Ovary (tissue), 10 donors: ENCODE measurements at places on chromosomes 1 and 21. TPM values are rescaled to one million over a fixed set of nuclear protein-coding genes. Genes with fewer than 3 reads are reported as not detected.

DNA sequence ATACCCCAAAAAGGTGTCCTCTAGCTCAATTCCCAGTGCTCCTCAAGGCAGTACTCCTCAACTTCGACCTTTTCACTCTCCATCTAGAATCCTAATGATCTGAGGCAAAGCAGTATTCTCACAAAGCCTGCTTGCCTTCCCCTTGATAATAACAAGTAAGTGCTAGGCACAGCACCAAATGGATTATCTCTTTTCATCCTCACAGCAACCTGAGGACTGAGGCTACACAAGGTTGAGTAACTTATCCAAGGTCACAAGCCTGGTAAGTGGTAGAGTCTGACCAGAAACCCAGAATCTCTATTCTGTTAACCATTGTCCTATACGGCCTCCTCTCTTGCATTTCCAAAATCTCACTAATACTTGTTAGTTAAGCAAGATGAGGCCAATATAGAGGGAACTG lies 5.1 kb downstream of the SYDE2 start:
- no peak for DNase-seq

DNA sequence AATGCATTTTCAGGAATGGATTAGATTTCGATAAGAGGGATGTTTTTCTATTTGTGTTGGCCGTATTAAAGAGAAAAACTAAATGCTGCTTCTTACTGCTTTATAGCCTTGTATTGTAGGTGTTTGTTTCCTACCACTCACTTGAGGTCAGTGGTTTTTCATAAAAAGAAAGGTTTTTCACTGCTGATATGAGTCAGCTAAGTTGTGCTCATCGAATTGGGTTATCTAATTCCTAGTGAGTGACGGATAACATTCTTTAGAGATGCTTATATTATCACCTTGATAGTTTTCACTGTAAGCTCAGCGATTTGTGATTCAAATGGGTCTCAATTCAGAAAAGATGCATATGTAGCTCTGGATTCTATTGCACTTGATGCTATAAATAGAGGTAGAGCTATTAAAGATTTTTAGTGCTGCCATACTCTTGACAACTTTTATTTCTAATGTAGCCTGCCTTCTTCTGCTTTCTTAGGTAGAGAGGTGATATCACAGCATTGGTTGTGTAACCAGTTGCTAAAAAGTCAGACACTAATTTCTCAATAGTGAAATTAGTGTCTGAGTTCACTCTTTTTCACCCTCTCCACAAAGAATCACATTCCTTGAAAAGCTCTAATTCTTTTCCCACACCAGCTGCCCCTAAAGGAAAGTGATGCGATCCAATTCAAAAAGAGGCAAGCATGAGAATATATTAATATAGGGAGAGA lies 180.0 kb downstream of the RASAL2 start:
- DNase-seq = no peak

- DNase-seq = no peak
These were observed 10.1 kb upstream of the SESN2 start for GRCh38 chr1:28249013-28249865.

Gene SMPDL3B
- total RNA-seq = 0.40 TPM

Gene TTC39A
- 0.28 TPM for total RNA-seq

DNA sequence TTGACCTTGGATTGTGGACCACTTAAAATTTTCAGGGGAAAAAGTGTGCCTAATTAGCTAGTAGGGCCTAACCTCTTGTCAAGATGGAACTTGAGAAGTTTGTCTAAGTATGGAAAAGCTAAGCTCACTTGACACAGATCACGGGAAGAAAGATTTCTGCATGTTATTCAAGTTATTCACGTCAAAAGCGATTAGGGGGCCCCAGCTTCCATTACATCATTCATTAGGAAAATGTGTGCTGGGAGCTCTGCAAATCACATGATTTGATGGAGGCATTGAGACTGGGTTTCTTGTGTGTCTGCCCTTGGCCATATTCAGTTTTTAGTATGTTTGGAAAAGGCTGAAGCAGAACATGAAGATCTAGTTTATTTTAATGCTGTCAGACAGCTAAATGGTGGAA lies 15.5 kb upstream of the POGZ start:
- DNase-seq = no peak

DNA sequence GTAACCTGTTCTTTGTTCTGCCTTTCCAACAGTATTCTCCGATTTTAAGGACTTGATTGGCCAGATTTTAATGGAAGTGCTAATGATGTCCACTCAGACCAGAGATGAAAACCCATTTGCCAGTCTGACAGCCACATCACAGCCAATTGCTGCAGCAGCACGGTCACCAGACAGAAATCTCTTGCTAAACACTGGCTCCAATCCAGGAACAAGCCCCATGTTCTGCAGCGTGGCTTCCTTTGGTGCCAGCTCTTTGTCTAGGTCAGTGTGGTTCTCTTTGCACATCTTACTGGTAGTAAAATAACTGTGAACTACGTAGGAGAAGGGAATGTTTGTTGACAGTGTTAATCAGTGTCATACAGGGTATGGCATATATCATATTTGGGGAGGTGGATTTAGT lies 72.7 kb downstream of the UBE4B start:
- DNase-seq = no peak
